Panc1 (cell line): ENCODE measurements at places on chromosomes 13 and 19.

DNA sequence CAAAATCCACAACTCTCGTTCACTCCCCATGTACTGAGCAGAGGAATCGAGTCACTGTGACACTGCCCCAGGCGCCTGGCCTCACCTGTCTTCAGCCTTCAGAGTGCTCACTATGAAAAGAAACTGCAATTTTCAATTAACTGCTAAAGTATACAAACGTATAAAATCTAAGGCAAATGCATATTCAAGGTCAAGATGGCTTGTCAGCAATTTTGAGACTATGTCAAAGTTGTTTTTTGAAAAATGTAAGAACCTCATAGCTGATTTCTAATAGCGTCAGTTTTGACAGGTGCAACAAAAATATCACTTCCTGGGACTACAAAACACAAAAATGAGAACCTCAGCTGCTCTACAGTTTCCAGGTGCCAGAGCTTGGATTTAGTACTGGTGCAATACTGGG lies 31.4 kb downstream of the TUBGCP3 start:
- peaks cover 4% of the 10 kb centered on the region for H3K36me3 ChIP-seq
- H3K27ac ChIP-seq = no peak overlapping the region
- no peaks in the 10 kb centered on the region for H3K4me1 ChIP-seq

DNA sequence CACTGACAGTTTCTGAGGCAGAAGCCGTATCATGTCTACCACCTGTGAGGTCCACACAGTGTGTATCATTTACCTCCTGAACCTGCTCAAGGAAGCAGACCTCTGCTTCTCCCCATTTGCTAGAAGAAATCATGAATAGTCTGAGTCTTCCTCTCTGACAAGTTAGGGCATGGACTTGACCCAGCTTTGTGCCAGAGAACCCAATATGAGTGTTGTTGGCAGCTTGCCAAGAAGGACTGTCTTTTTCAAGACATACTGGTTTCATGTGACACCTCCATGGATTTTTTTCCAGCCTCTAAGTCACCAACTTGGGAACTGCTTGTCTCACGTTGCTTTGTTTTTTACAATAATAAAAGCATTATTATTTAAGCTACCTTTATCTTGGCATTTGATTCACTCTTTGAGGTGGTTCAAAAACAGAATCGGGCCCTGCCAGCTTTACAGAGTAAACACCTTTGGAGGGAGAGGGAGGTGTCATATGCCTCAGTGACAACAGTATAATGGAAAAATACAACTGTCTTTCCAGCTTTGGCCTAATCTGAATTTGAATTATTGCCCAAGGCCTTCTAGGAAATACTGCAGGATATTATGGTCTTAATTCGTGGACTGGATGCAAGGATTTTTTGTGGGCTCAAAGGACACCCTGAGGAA lies 9.6 kb downstream of the ZNF211 start:
- DNase-seq = no peak
- H3K36me3 ChIP-seq = peaks cover 2% of the 10 kb centered on the region; the same call in 1 of the 2 replicates
- H3K4me3 ChIP-seq = no peak overlapping the region
- H3K4me1 ChIP-seq = no peaks in the 10 kb centered on the region

DNA sequence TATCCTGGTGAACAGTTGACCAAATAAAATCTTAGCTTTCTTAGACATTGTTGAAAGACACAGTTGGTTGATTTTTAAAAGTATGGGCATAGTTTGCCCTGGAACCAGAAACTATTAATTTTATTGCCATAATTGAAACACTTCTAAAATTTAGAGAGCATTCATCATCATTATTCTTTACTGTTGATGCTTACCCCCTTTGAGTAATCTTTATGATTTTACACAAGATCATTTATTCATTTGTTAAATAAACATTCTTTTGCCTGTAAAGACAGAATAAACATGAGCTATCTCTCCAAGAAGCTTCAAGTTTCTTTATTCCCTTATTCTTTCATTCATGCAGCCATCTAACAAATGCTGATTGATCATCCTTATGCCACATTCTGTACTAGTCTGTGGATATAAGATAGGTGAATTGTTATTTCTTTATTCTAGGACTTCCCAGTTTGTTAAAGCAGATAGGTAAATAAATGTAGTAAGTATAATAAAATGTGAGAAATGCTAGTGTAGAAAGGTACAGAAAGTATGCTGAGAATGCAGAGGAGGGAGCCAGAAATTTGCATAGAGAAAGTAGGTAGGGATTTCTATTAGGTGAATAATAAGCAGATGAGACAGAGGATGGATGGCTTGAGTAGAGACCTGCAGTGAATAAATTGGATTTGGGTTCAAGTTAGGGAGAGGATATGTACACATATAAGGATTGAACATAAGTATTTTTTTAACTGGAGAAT lies 8.2 kb downstream of the SERTM1 start:
- H3K27ac ChIP-seq = no peak overlapping the region
- DNase-seq = no peak
- H3K36me3 ChIP-seq = no peaks in the 10 kb centered on the region
- no peak overlapping the region for H3K4me3 ChIP-seq

DNA sequence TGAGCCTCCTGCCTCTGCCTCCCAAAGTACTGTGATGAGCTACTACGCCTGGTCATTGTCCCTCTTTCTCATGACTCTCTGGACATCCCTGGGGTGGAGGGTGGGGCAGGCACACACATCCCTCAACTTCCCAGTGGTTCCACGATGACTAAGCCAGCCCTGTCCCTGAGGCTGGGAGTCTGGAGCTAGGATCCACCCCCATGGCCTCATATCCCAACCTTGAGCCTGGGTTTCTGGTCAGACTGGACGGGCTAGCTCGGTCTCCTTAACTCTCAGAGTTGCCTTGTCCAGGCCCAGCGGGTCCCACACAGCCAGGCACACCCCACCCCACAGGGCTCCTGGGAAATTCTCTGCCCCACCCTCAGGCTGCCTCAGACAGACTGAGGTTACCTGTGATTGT lies 19.6 kb downstream of the IER2 start:
- H3K4me3 ChIP-seq = no peak overlapping the region
- H3K27me3 ChIP-seq = no peaks in the 10 kb centered on the region
- H3K36me3 ChIP-seq = no peaks in the 10 kb centered on the region
- DNase-seq = no peak
- peaks cover 46% of the 10 kb centered on the region for H3K4me1 ChIP-seq

GRCh38 chr13:51113969-51114368 lies 2.9 kb upstream of the C13orf42 start:
- no peak for DNase-seq
- H3K4me3 ChIP-seq = no peak overlapping the region
- H3K27me3 ChIP-seq = no peaks in the 10 kb centered on the region; the same call in 1 of the 2 replicates
- no peaks in the 10 kb centered on the region for H3K4me1 ChIP-seq

DNA sequence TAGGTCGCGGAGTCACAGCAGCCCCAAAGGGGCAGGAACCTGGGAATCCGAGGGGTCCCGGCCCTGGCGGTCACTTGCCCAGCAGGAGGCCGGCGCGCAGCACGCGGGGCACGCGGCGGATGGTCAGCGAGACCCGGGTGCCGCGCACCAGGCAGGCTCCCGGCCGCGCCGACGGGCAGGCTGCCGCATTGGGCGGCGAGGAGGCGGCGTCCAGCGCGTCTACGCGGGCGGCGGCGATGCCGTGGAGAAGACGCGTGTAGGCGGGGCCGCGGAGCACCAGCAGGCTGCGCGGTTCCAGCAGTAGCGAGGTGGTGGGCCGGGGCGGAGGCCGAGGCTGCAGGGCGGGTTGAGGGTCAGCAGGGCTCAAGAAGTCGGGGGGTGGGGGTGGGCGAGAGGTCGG lies 607 bp upstream of the SYNE4 start:
- DNase-seq = no peak
- H3K27ac ChIP-seq = peak overlapping the region; percentile 71
- H3K36me3 ChIP-seq = no peaks in the 10 kb centered on the region
- H3K27me3 ChIP-seq = no peaks in the 10 kb centered on the region
- peaks cover 16% of the 10 kb centered on the region; the same call in 1 of the 2 replicates for H3K4me1 ChIP-seq

DNA sequence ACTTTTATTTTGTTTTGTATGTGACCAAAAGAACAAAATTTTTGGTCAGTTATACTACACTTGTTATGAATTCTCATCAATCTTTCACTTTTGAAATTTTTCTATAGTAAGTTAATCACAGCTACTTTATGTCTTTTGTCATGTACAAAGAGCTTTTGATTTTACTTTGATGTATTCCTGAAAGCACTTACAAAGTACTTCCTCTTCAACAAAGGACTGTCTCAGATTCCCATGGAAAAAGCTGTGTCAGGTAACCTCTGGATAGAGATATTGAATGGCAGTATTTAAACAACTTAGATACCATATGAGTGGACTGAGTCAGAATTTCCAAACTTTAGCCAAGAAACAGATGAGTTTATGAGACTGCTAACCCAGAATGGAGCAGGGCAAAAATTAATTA lies 689.3 kb upstream of the ATXN8OS start:
- no peak overlapping the region for H3K27ac ChIP-seq
- H3K4me3 ChIP-seq = no peak overlapping the region
- H3K27me3 ChIP-seq = no peaks in the 10 kb centered on the region
- no peaks in the 10 kb centered on the region for H3K36me3 ChIP-seq

DNA sequence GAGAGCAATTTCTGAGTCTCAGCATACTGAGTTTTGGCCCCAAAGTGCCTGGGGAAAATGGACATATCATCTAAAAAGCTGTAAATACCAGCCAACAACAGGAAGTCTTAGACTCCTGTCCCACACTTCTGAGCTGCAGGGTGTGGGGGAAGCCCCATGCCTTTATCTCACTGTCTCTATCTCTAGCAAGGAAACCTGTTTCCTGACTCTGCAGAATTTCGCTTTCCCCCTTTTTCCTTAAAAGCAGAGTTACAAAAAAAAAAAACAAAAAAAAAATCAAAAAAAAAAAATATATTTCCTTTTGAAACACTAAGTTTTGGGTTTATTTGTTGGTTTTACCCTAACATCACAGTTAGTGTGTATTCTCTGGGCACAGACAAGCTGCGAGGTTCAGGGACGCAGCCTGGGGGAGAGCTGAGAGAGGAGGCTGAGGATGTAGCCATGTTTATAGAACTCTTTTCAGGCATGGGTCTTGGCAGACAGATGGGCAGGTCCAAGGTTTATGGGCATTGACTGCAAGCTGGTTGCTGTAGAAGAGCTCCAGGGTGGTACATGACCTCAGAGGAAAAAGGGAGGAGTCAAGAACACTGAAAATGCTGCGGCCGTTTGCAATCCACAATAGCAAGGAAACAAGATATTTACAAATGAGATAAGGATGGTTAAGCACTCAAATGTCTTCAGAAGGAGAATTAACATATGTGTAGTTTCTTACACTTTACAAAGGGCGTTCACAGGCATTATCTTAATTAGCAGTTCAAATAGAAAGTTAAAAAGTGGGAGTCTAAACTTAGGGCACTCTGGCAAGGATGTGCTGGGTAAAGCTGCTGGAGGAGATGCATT lies 4.9 kb downstream of the MBNL2 start:
- H3K4me1 ChIP-seq = peaks cover 56% of the 10 kb centered on the region
- no peaks in the 10 kb centered on the region for H3K27me3 ChIP-seq
- peak overlapping the region; percentile 79 for H3K4me3 ChIP-seq
- no peak for DNase-seq
- peaks cover 6% of the 10 kb centered on the region for H3K36me3 ChIP-seq

GRCh38 chr19:42244347-42245220 lies 2.2 kb upstream of the GSK3A start:
- DNase-seq = peak; percentile 86
- peak overlapping the region; percentile 92 for H3K27ac ChIP-seq
- no peaks in the 10 kb centered on the region for H3K27me3 ChIP-seq
